ENCODE measurements at places on chromosomes 2 and 18.

- no peak for DNase-seq
These were observed 170.1 kb downstream of the UBR3 start for GRCh38 chr2:169997140-169997887.

DNA sequence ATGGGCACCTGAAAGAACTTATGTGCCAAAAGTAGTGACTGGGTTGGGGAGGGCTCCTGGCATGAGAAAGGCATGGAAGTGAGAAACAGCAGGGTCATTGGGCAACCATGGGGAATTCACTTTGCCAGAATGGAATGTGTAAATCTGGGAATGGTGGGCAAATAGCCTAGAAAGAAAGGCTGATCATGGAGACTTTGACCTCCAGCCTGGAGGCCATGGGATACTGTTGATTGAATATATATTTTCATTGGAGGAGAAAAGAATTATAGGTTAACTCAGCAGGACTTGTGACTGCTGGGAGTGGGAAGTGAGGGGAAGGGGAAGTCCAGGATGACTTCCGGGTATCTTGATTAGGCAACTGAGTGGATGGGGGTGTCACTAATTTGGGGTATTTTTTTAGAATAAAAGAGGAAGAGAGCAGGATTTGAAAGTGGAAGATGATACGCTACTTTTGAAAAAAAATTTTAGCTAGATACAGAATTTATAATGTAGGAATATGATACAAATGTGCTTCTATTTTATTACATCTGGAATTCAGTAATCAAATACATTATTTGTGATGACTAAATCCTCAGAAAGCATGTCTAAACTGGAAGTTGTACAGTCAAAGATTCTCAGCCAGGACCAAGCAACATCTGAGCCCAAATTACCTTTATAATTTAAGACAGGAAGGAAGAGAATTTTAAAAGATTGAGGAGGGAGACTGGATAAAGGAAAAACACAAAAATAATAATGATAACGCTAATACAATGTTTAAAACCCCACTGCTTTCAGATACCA lies 116.2 kb downstream of the GATA6 start:
- DNase-seq: no peak

GRCh38 chr2:11187083-11187619 lies 31.9 kb downstream of the SLC66A3 start:
- no peak for DNase-seq

GRCh38 chr2:122868646-122869275 lies 1113.3 kb downstream of the TSN start:
- DNase-seq: no peak

- DNase-seq: no peak
These were observed 56.2 kb downstream of the RRM2 start for GRCh38 chr2:10178751-10179150.

- no peak for DNase-seq
These were observed 24.1 kb downstream of the GREB1L start for GRCh38 chr18:21265971-21266673.

GRCh38 chr2:64289251-64289650 lies 145.0 kb upstream of the PELI1 start:
- DNase-seq: no peak
